NCI-H460 (cell line): ENCODE measurements at places on chromosomes 6 and 20. TPM values are rescaled to one million over a fixed set of nuclear protein-coding genes. Genes with fewer than 3 reads are reported as not detected.

- no peak for DNase-seq
Observed at GRCh38 chr6:129908858-129909257, 47.7 kb upstream of the TMEM244 start.

DNA sequence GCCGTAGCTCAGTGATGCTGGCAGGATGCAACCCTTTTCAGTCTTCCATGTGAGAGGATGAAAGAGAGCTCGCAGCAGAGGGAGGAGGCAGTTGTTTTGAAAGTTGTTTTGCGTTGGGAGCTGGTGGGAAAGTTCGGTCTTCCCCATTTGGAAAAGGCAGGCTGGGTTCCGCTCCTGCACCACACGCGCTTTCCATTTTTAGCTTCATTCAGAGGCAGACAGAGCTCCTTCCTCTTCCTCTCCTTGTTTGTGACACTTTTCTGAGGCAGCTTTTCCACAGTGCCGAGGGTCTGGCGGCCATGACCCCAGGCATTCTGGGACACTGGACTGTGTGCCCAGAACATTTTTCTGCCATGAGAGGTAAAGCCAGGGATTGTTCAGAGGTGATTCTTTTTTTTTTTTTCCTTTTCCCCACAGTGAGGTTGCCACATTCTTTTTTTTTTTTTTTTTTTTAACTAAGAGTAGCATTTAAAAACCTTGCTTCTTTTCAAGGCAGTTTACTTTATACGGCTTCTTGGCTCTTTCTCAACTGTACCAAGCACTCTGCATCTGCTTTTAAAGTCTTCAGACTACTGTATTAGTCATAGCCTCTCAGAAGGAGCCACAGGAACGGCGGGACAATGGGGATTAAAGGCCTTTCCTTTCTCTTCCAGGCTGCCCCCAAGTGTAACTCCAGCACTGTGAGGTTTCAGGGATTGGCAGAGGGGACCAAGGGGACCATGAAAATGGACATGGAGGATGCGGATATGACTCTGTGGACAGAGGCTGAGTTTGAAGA is 1.6 kb downstream of the PRDM1 start:
- no peak for DNase-seq

GRCh38 chr20:36275441-36276189 is 30.5 kb upstream of the DLGAP4 start:
- DNase-seq = no peak

Gene PDE10A
- total RNA-seq = 233 and 245 TPM in 2 replicates

Gene C6orf132
- not detected in 2 replicates for total RNA-seq

GRCh38 chr20:38674765-38675133 is 49.5 kb upstream of the SLC32A1 start:
- DNase-seq = no peak

Gene GMDS
- total RNA-seq = 14.4 and 20.3 TPM in 2 replicates

Gene TCF21
- total RNA-seq = not detected in 2 replicates

GRCh38 chr20:3933218-3933617 is 44.0 kb downstream of the PANK2 start:
- DNase-seq = no peak

DNA sequence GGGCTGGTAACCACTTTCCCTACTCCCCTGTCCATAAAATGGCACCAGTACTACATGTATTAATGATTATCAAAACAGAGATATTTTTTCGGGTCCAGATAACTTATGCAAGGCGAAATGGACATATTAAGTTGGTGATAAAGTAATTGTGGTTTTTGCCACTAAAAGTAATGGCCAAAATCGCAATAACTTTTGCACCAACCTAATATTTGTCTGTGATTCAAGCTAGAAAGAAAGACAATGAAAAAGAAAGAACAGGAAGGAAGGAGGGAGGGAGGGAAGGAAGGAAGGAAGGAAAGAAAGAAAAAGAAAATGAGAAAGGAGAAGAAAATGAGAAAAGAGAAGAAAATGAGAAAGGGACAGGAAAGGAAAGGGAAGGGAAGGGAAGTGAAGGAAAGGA is 922.9 kb downstream of the TBC1D32 start:
- no peak for DNase-seq

Gene LPIN3
- 6.8 and 7.6 TPM in 2 replicates for total RNA-seq

Gene SMPD2
- total RNA-seq = 10.7 and 11.2 TPM in 2 replicates

- no peak for DNase-seq
Observed at GRCh38 chr6:5936631-5937030, 70.1 kb downstream of the NRN1 start.

DNA sequence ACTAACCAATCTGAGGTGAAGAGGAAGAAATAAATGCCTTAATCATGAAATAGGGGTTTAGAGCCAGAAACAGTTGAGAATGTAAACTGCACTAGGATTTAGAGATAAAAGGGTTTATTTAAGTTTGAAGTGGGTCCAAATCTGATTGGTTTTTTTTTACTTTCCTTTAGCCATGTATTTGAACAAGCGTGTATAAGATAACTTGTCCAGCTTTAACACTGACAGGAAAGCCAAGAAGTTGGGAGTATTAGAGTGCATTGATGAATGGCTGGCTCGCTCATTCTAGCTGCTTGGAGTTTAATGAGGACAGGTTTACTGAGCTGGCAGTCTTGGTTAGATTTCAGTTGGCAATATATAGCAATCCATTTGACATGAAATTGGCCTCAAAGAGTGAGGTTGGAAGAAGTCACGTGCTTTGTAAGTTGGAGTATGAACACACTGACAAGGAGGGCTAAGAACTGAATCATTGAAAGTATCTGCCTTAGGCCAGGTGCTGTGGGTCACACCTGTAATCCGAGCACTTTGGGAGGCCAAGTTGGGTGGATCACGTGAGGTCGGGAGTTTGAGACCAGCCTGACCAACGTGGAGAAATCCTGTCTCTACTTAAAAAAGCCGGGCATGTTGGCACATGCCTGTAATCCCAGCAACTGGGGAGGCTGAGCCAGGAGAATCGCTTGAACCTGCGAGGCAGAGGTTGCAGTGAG is 13.7 kb downstream of the SRSF3 start:
- no peak for DNase-seq

Gene RSPH9
- 0.42 and 0.61 TPM in 2 replicates for total RNA-seq

DNA sequence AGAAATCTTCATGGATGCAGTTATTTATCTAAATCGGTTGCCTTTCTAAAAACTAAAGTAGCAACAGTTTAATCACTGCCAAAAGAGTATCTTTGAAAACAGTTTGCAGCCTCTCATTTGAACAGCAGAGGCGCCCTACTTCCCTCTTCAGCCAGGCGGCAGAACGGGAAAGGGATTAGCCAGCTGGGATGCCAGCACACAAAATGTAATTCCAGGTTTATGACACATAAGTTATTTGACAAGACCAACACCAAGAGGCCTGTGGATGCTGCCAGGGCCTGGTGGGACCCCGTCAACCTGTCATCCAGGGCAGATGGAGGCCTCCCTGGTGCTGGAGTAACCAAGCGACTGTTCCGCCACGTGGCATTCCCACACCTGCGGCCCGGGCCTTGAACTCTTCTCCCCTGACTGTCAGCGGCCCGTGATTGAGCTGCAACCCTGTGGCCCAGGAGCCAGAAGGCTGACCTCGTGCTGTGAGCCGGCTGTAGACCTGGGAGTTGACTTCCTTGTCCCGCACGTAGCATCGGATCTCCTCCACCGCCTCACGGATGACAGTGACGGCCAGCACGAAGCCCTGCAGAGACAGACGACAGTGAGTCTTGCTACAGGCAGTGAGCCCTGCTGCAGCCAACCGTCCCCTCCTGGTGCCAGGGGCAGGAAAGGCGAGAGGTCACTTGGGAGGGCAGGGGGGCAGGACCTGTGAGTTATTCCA is 55.5 kb downstream of the ATP9A start:
- peak; percentile 37 for DNase-seq

GRCh38 chr6:158854214-158855101 is 35.3 kb upstream of the EZR start:
- peak; percentile 19 for DNase-seq

DNA sequence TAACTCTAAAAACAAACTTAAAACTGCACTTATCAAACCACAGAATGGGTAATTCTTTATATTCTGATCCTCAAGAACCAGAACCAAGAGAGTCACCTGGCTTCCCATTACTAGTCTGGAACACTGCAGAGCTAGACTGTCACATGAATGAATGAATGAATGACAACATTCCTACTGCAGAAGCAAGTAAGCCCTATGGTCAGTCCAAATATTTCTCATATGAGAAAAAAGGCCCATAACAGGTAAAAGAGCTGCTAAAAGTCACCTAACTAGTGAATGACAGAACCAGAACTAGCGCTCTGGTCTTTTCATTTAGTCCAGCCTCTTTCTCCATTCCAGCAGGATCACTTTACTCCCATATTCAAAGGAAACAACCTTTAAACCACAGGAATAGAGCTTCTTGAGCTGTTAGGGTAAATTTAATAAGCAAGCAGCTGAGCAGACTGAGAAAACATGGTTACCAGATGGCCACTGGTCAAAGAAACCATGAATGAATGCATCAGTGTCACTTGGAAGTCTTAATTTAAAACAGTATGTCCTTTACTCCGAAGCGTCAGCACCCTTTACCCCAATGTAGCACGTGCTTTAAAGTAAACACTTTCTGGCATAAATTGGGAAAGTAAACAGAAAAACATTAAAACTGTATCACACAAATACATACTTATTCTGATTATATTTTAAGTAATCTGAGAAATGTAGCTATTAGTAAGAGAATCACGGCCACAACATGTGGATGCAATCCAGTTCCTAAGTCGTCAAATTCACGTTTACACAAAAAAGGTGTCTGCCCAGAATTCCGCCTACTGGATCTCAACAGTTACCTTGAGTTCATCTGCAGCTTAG is 1.4 kb downstream of the PREP start:
- no peak for DNase-seq

DNA sequence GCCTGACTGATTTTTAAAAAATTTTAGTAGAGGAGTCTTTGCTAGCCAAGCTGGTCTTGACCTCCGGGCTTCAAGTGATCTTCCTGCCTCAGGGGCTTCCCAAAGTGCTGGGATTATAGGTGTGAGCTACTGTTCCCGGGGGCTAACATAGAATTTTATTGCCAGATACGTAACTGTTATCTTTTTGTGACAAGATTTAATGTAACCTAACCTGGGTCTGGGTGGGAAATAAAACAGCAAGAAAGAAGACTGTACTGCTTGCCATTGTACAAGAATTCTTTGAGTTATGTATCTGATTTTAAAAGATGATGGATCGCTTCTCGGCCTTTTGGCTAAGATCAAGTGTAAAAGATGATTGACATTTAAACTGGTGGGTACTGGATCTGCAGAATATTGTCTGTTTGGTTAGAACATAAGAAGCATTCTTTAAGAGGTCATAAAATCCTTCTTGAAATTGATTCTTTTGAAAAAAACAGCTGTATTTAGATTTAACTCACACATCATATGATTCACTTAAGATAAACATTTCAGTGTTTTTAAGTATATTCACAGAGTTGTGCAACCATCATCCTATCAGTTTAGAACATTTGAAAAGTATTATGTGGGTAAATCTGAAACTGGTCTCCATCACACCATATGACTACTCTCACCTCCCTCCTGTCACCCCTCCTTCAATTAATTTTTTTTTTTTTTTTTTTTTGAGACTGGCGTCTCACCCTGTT is 21.6 kb downstream of the TPX2 start:
- DNase-seq = no peak

GRCh38 chr20:52888096-52888495 is 84.1 kb upstream of the TSHZ2 start:
- DNase-seq = no peak

Gene OOEP
- total RNA-seq = not detected in 2 replicates

DNA sequence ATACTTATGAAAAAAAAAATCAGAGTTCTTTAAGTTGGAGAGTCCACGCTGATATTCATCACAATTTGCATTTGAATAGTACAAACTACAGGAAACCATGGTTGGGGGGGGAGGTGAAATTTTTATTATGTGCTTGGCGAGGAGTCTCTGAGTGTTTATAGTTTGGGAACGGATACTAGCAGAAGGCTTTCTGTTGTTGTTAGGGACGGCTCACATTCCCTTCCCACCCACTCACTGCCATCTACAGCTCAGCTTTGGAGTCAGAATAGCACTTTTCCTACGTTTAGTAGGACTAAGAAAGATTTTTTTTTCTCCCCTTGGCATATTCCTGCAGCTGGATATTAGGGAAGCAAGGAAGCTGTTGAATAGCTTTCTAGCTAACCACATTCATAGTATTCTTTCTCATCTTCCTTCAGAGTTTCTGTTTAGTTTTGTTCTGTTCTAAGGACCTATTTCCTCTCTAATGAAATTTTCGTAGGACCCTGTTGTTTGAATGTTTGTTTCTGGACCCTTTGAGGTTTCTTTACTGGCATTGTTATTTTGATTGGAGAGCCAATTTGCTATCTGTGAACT is 235.1 kb upstream of the ZNF217 start:
- DNase-seq = peak; percentile 73

Gene ETV7
- total RNA-seq = 0.52 and 0.63 TPM in 2 replicates

GRCh38 chr20:55561259-55561658 is 444.1 kb downstream of the CBLN4 start:
- no peak for DNase-seq

Gene PPP1R3D
- total RNA-seq = 10.2 TPM in 2 replicates

GRCh38 chr6:161244725-161245124 is 29.1 kb downstream of the AGPAT4 start:
- DNase-seq = no peak
